Inflammatory macrophage treated with lipopolysaccharide for 4 hours (primary cell): ENCODE measurements at places on chromosomes 1 and 21.

- DNase-seq = no peak
Observed at GRCh38 chr1:21553116-21553926, 44.1 kb downstream of the ALPL start.

DNA sequence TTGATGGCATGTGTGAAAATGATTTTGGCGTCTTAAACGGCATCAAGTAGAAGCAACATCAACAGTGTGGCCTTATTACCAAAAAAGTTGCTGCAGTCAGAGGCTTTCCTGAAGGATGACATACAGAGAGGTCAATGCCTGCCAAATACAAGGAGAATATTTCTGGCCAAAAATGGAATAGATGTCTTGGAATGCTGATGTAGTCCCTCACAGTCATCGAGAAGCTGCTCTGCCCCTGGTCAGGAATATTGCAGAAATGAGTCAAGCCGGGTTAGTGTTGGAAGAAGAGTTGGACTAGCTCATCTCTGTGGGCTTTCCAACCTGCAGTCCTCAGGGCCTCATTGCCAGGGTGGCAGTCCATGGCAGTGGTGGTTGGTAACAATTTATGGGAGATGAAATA lies 42.1 kb downstream of the NOS1AP start:
- no peak for DNase-seq

DNA sequence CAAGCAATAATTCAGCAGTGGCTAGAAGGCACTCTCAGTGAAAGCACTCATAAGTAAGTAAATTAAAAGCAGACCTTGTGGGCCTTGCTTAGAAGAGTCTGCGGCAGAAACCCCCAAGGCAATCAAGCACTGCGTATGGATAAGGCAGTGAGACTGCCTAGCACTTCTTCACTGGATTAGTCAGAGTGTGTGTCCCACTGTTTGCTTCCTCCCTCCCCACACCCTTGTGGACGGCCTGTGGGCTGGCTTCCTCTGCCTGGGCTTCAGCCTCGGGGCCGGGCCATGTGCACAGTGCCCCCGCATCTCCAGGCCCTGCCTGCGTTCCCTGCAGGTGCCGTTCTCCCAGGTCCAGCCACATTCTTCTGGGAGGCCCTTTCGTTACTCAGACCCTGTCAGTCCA lies 23.8 kb downstream of the AGT start:
- DNase-seq = no peak

GRCh38 chr1:186511761-186512637 lies 51.1 kb upstream of the PDC start:
- DNase-seq = peak; percentile 64
